ENCODE measurements at places on chromosomes 7 and 10.

DNA sequence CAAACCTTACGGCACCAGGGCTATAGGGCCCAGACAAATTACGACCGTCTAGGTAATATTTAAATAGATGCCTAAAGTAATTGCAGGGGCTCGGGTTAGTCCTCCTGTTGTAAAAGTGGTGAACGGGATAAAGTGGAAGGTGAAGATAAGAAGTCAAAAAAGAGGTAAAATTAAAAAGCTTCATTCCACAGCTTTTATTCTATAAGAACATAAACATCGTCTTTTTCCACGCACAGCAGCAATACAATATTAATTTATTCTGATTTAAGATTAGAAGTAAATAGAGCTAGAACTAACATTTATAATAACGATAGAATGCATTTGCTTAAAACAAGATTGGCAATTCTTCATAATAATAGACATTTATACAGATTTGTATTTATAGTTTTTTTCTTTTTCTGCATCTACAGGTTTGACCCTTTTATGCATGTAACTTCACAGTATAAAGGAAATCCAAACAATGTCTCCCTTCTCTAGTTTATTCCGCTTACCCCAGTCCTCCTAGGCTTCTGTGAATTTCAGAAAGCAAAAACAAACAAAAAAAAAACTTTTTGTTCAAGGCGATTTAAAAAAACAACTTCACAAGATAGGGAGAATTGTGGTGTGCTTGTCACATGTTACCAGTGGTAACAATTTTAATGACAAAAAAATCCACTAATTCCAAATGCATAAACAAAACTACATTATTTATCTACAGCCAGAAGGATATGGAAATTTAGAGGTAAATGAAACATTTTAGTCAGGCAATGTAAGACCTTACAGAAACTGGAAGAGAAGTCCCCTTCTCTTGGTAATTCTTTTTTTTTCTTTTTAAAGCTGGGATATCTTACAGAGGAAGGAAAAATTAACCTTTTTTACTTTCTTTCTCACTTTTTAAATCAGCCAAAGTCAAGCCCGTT, 3.4 kb downstream of the HOXA10 start:
- DNase-seq, result no peak

DNA sequence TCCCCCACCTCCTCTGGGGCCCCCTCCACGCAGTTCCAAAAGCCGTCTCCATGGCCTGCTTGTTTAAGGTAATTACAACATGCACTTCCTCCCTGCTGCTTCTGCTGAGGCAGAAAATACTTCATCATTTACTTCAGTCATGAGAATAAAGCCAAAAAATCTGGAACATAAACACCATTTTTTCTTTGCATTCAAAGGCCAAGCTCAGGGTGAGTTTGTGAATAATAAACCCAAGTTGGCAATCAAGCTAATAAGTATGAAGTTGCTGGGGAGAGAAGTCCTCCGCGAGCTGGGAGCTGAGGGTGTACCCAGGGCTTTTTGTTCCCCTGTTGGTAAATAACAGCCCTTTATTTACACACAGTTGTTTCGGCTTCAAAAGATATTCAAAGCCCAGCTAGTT, 70.5 kb downstream of the FAM204A start:
- no peak for DNase-seq

DNA sequence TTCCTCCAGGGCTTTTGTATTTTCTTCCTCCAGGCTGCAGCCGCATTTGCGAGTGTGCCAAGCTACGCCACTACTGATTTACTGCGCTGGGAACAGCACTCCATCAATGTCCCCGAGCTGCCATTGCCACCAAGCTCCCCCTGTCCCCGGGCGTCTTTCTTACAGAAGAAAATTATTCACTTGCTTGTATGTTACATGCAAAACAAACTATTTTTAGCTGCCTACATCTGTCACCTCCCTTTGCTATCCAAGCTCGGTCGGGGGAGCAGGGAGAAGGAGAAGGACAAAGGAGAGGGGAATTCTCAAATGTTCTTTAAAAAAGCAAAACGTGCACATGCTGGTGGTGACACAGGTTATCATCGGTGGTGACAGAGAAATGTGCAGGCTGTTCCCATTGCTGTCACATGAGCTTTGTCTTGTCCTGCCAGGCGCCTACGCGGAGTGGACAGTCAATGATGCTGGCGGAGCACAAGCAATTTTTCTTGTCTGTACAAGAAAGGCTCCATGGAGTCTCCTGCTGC, 93.1 kb downstream of the ADARB2 start:
- DNase-seq, result no peak

GRCh38 chr7:69049326-69049725, 548.9 kb upstream of the AUTS2 start:
- no peak for DNase-seq

- no peak for DNase-seq
Measured at GRCh38 chr10:130984686-130985085, 326.8 kb downstream of the TCERG1L start.

GRCh38 chr10:76026905-76027304, 595.5 kb downstream of the LRMDA start:
- no peak for DNase-seq

- no peak for DNase-seq
Measured at GRCh38 chr10:90007226-90007625, 305.8 kb downstream of the KIF20B start.

DNA sequence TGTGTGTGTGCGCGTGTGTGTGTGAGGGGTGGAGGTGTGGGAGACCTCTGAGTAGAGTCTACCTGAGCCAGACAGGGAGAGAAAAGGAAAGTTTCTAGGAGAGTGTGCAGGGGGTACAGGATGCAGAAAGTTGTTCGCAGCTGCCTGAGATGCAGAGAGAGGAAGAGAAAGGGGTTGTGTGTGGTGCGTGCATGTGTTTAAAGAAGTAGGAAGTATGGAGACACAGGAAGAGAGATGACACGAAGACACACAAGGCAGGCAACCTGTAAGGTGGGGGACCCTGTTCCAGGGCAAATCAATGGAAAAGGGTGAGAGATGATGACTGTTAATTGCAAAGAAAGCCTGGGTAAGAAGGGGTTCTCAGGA, 52.2 kb downstream of the C10orf105 start:
- DNase-seq, result no peak

DNA sequence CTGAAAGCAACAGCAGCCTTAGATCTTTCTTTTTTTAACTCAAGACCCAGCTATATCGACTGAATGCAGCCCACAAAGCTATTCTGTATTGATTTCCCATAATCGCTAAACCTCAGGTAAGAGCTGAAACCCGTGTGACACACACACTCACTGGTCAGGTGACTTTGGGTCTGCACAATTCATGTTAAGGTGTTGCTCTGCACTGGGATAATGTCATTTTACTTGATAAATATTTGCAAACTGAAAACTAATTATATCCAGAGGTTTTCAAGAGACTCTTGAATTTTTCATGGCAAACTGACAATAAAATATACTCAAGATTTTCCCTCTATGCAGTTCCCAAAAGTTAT, 33.1 kb downstream of the SCRN1 start:
- DNase-seq, result no peak

DNA sequence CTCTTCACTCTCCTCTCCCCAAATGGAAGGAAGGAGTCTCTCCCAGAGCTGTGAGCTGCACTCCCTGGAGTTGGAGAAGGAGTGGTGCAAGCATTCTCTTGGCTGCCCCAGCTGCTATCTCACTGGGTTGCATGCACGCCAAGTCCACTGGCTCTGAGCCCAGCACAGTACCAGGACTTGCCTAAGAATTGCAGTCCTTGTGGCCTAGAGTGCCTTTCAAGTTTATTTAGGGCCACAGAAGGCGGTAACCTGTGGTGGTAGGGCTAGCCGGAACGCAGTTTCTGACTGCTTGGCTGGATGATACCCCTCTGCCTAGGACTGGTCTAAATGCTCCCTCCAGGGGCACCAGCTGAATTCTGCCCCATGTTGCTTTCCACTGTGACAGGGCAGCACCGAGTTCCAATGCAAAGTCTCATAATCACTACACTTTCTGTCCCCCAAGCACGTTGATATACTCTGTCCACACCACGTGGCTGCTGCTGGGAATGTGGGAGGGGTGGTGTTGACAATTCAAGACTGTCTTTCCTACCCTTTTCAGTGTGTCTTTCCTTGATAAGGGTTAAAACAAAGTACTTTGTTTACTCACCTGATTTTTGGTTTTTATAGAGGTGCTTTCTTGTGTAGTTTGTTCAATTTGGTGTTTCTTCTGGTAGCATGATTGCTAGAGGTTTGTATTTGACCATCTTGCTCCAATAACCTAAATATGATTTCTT, 57.0 kb downstream of the PHTF2 start:
- no peak for DNase-seq

DNA sequence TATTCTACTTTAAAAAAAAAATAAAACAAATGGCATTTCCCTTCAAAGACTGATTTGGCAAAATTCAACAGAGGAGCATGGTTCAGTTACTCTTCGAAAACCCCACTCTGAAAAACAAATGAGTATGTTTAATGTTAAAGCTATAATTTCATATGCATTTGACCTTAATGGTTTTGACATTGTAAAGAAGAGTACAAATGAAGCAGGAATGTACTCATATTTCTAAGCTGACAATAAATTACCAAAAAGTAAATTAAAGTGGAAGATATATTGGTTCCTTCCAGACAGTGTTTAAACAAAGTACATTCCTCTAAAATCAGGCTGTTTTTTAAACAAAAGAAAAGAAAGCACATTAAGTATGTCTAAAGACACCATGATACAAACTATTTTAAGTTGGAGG, 16.4 kb downstream of the RGS10 start:
- DNase-seq, result no peak
